Right atrium auricular region (tissue), 2 donors: ENCODE measurements at places on chromosomes 5 and 9. TPM values are rescaled to one million over a fixed set of nuclear protein-coding genes. Genes with fewer than 3 reads are reported as not detected.

GRCh38 chr5:171702135-171702770, 83.4 kb upstream of the SMIM23 start:
- no peaks in the 10 kb centered on the region for H3K36me3 ChIP-seq
- no peaks in the 10 kb centered on the region for H3K27me3 ChIP-seq
- H3K27ac ChIP-seq, result no peak overlapping the region

WDR31 gene
- total RNA-seq, result 2.3 TPM

- no peaks in the 10 kb centered on the region for H3K4me1 ChIP-seq
- DNase-seq, result no peak
- H3K27me3 ChIP-seq, result no peaks in the 10 kb centered on the region
- H3K27ac ChIP-seq, result no peak overlapping the region
Observed at GRCh38 chr9:31745468-31745867, 639.0 kb upstream of the ACO1 start.

NOXA1 gene
- total RNA-seq, result 3.4 TPM

GRCh38 chr5:34791761-34792244, 47.2 kb upstream of the TTC23L start:
- DNase-seq, result no peak
- no peaks in the 10 kb centered on the region for H3K36me3 ChIP-seq
- H3K4me3 ChIP-seq, result no peak overlapping the region
- H3K4me1 ChIP-seq, result peaks cover 8% of the 10 kb centered on the region
- H3K27ac ChIP-seq, result no peak overlapping the region

PDE6A gene
- 0.08 TPM for total RNA-seq

- no peak for DNase-seq
- no peaks in the 10 kb centered on the region for H3K4me1 ChIP-seq
- H3K4me3 ChIP-seq, result no peak overlapping the region
- peaks cover 8% of the 10 kb centered on the region for H3K36me3 ChIP-seq
- H3K27ac ChIP-seq, result no peak overlapping the region
Observed at GRCh38 chr9:99973455-99973854, 67.0 kb downstream of the STX17 start.

DNA sequence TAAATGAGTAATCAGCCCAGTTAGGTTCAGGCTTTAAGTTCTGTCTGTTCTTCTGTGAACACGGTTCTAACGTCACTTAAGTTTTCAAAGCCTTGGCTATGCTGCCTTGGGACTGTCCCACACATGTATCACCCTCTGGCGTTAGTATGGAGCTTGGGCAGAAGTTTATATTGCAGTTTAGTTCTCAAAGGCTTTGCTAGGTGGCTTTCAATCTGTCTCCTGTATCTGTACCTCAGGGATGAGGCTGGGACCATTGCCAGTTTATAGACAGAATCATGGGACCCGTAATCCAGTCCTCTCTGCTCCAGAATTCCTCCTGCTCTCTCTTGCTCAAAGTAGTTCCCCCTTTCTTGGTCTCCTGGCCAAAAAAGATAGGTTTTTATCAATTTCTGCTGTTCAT, 12.1 kb downstream of the C9orf40 start:
- H3K4me3 ChIP-seq, result no peak overlapping the region
- no peak for DNase-seq
- H3K4me1 ChIP-seq, result no peaks in the 10 kb centered on the region
- H3K36me3 ChIP-seq, result no peaks in the 10 kb centered on the region

DNA sequence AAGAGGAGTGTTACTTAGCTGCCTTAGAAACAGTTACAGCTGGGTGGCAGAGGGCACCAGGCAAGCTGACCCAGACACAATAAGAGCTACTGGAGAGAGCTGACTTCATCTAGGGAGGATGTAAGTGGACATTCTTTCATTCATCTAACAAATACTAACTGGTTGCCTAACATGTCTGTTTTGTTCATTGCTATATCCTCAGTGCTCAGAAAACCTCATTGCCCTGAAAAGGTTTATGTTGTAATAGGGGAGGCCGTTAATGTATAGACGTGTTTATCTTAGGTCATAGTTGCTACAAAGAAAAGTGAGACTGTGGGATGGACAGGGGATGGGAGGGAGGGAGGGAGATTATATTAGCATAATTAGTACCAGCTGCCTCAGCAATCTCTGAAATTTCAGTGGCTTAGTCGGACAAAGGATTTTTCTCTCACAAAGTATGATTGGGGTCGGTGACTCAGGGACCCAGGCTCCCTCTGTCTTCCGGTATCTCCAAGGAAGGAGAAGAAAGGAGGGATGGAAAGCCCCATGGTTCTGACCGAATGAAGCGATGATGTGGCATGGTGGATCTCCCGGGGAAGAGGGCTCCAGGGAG, 2.6 kb upstream of the SNX18 start:
- no peak for DNase-seq
- H3K4me1 ChIP-seq, result peaks cover 23% of the 10 kb centered on the region
- H3K4me3 ChIP-seq, result no peak overlapping the region
- H3K36me3 ChIP-seq, result no peaks in the 10 kb centered on the region
- no peak overlapping the region for H3K27ac ChIP-seq
